ENCODE measurements at places on chromosomes 7 and 10. TPM values are rescaled to one million over a fixed set of nuclear protein-coding genes. Genes with fewer than 3 reads are reported as not detected.
A peak's percentile ranks its signal among the peaks of the same experiment; 100 is the strongest.

The PODXL gene
- 33.1 TPM for total RNA-seq

The PRKCQ gene
- total RNA-seq, result 0.64 TPM

The PHTF2 gene
- total RNA-seq, result 17.0 TPM

GRCh38 chr7:22213081-22213480 is 143.9 kb downstream of the RAPGEF5 start:
- no peak for DNase-seq

DNA sequence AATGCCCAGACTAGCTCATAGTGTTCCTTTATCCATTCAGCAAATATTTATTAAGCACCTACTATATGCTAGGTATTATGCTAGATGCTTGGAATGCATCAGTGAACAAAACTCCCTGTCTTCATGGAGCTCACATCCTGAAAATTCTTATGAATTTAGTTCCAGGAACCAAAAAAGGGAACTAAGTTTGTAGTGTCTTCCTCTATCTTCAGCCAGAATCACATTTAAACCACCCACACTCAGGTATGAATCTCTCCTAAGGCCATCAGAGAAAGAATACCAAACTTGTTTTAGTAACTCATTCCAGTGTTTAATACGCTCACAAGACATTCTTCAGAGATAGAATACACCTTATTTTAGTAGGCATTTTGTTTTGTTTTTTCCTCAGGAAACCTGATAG is 10.1 kb upstream of the EGR2 start:
- DNase-seq, result no peak

DNA sequence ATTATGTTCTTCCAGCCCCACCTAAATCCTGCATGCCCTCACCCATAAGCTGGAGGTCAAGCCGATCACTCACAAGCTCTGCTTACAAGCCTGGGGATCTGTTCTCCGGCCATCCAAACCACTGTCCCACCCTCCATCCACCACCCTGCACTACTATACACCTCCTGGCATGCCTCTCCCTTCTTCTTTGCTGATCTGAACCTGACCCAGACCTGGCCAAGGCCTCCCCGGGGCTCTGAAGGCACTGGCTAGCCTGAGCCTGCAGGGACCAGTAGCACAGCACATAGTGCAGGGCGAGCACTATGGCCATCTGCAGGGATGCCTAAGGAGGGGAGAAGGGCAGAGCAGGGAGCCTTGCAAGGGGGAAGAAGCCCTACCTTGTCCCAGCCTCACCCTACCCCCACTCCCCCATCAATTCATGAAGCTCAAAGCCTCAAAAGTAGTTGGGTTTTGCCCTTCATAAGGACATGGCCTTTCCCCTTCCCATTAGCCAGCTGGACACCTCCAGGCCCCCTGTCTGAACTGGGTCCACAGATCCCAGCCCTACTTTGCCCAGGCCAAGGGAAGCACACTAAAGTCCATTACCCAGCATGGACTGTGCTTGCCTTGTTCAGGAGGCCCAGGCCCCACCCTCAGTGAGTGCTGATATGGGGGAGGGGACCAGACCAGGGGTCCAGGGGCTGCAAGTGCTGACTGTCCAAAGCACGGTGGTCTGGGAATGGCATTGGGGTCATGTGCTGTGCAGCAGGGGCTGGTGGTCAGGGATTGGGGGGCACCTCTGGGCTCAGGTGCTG is 29.6 kb downstream of the CHAT start:
- DNase-seq, result no peak

- DNase-seq, result no peak
Observed at GRCh38 chr10:7980196-7980595, 74.3 kb upstream of the GATA3 start.

DNA sequence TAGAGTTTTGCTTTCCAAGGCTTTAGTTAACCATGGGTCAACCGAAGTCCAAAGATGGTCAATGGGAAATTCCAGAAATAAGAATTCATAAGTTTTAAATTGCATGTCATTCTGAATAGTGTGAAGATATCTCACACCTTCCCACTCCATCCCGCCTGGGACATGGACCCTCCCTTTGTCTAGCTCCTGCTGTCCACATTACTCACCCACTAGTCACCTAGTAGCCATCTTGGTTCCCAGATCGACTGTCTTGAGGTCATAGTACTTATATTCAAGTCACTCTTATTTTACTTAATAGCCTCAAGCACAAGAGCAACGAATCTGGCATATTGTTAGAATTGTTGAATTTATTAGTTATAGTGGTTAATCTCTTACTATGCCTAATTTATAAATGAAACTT is 366.6 kb downstream of the PRPF18 start:
- no peak for DNase-seq

GRCh38 chr7:2260820-2261219 is 18.8 kb downstream of the NUDT1 start:
- DNase-seq, result peak; percentile 93

DNA sequence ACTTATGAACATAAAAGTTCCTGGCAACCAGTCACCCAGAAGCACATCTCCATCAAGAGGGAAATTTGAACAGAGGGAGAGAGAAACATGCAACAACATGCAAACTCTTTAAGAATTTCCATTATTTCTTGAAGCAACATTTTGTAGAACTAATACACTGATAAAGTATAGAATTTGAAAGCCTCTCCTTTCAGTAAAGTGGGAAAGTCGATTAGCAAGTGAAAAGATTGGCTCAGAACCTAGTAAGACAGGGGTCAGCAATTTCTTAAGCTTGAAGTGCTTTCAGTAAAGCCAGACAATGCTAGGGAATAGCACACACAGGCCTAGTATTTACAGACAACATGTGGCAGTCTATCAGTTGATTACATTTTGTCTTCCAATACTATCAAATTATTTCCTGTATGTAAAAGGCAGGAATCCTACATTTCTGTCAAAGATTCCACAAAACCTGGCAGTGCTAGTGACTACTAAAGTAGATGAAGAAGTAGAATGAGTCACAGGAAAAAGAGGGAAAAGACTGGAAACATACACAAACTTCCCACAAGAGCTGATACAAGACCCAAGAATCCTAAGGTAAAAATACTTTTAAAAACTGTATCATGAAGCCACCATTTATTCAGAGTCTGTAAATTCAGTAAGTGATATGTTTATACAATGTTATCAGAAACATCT is 25.2 kb downstream of the DNAJC1 start:
- no peak for DNase-seq

DNA sequence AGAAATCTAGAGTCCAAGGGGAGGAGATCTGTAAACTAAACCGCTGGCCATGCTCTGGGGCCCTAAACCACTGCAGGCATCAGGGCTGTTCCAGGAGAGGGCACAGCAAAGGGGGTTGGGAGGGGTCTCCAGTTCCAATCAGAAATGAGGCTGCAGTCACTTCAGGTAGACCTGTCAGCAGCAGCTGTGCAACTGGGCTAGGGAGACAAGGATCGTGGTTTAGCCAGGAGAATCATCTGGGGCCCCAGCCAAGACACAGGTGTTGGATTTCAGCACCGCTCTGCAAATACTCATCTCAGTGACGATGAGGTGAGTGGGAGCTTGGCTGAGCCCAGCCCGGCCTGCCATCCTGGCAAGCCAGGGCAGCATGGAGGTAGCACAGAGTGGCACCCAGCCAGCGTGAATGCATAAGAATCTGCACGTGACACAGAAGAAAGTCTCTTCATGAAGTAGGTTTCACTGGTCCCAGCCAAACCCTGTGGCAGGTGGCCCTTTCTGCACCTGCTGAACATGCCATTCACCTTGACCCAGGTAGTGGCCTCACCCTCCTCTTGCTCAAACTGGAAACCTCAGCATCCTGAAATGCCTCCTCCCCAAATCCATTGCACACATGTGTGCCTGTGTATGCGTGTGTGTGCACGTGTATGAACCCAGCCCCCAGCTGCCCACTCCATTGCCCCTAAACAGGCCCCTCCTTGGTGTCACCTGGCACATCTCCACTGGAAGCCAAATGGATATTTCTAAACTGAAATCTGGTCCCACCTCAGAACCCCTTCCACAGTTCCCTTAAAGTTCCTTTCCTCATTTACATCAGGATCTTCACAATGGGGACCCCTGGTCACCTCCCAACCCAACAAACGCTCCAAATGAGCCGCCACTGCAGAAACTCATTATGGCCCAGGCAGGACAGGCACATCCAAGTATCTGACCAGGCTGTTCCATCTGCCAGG is 9.6 kb downstream of the GPRIN2 start:
- DNase-seq, result peak; percentile 61

- DNase-seq, result no peak
Observed at GRCh38 chr7:140676306-140676705, 3.6 kb downstream of the ADCK2 start.

- DNase-seq, result no peak
Observed at GRCh38 chr10:110113670-110114337, 93.6 kb upstream of the MXI1 start.

GRCh38 chr7:88300401-88300945 is 6.2 kb downstream of the STEAP4 start:
- DNase-seq, result no peak
